Left lung (tissue), 14 donors: ENCODE measurements at places on chromosomes 13 and 19.

DNA sequence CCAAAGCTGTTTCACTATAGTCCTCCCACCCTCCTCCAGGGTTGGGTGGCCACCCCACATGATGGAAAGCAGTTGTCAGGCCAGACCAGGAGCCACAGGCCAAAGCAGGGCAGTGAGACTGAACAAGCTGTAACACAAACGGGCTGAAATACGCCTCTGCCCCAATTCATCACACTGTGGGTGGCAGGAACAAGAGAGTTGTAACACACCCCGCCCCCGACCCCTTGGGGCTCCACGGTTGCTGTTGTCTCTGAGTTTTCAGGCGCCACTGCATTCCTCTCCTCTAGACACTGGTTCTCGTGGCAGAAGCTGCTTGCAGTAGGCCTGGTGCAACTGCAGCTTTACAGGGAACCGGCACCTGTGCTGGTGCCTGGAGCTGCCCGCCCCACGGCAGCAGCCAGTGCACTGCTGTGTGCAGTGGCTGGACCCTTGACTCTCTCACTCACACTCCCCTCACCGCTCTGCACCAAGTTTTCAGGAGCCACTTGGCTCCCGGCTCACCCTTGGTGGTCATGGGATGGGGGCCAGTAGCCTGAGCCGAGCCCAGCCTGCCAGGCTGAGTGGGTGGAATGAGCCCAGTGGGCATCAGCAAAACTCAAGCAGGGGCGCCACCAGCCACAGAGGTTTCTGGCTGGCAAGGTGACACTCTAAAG lies 1314.5 kb upstream of the MIR17HG start:
- H3K36me3 ChIP-seq = no peaks in the 10 kb centered on the region
- DNase-seq = no peak
- H3K4me1 ChIP-seq = no peaks in the 10 kb centered on the region
- H3K4me3 ChIP-seq = no peak overlapping the region

GRCh38 chr13:31880851-31881494 lies 141.6 kb downstream of the RXFP2 start:
- H3K36me3 ChIP-seq = no peaks in the 10 kb centered on the region
- H3K27ac ChIP-seq = no peak overlapping the region
- no peak overlapping the region for H3K4me3 ChIP-seq
- no peaks in the 10 kb centered on the region for H3K27me3 ChIP-seq
- no peaks in the 10 kb centered on the region for H3K4me1 ChIP-seq

- H3K36me3 ChIP-seq = no peaks in the 10 kb centered on the region
- H3K4me3 ChIP-seq = peak within 1 kb of the TSS; percentile 35
- peaks cover 15% of the 10 kb centered on the region for H3K4me1 ChIP-seq
- DNase-seq = peak; percentile 87
- peak within 1 kb of the TSS; percentile 63 for H3K27ac ChIP-seq
Observed at GRCh38 chr13:46211483-46212351, at the start of gene LRRC63. Gene LRRC63 (plus strand): TSS chr13:46211928. CDS start chr13:46213035, 1,107 bp downstream.

DNA sequence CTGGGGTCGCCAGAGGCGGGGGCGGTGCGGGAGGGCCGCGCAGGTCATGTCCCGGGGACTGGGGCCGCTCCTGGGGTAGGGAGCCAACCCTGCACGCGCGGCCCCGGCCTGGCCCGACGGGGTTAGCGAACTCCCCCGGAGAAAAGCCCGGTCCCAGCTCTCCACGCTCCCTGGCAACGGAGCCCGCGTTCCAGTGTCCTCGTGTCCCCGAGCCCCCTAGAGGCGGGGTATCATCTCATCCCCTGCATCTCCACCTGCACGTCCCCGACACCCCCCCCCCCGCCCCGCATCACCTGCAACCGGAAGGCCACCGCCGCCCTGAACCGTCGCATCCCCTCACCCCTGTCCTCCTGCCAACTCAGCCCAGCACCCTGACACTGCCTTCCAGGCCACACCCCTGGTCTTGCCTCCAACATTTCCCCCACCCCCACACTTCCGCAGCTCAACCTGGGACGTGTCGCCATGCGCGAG lies 2.7 kb downstream of the WDR88 start:
- H3K4me1 ChIP-seq = no peaks in the 10 kb centered on the region
- H3K4me3 ChIP-seq = no peak overlapping the region
- H3K36me3 ChIP-seq = no peaks in the 10 kb centered on the region
- DNase-seq = no peak
- peaks cover 46% of the 10 kb centered on the region for H3K27me3 ChIP-seq

- H3K4me3 ChIP-seq = no peak overlapping the region
- H3K27me3 ChIP-seq = no peaks in the 10 kb centered on the region
- no peaks in the 10 kb centered on the region for H3K36me3 ChIP-seq
- no peak overlapping the region for H3K27ac ChIP-seq
- DNase-seq = no peak
Observed at GRCh38 chr13:35028338-35028867, 86.3 kb downstream of the NBEA start.

GRCh38 chr13:47421525-47421924 lies 524.7 kb upstream of the HTR2A start:
- no peaks in the 10 kb centered on the region for H3K36me3 ChIP-seq
- no peak for DNase-seq
- no peak overlapping the region for H3K4me3 ChIP-seq
- H3K27ac ChIP-seq = no peak overlapping the region
- H3K4me1 ChIP-seq = no peaks in the 10 kb centered on the region
- no peaks in the 10 kb centered on the region for H3K27me3 ChIP-seq

- peaks cover 19% of the 10 kb centered on the region for H3K27me3 ChIP-seq
- no peak overlapping the region for H3K4me3 ChIP-seq
- DNase-seq = no peak
- no peak overlapping the region for H3K27ac ChIP-seq
Observed at GRCh38 chr19:50458396-50459066, 17.8 kb upstream of the EMC10 start.

DNA sequence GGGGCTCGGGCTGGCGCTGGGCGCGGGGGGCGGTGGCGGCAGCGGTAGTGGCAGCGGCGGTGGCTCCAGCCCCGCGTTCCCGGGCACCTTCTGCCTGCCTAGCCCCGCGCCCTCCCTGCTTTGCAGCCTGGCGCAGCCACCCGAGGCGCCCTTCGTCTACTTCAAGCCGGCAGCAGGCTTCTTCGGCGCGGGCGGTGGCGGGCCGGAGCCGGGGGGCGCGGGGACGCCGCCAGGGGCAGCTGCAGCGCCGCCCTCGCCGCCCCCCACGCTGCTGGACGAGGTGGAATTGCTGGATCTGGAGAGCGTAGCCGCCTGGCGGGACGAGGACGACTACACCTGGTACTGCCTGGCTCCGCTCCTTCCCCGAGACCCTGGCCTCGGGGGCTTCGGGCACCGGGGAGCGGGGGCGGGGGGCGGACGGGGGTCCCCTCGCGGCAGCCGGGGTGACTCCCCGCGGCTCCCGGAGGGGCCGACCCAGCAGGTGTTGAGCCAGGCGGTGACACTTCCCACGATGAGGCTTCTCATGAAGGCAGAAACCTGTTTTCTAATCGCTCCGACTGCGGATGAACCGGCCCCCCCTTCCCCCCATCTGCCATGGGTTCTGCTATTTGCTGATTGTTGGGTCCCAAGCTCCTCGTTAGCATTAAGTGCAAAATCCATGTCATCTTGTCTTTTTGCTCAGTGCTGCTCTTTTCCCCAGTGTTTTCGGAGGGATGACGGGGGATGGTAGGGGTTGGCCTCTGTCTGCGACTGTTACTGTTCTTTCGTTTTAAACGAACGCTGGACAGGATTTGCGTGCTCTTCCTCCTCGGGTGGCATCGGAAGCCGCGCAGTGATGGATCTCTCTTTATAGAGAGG lies 943 bp downstream of the SLAIN1 start:
- peak; percentile 36 for DNase-seq
- no peaks in the 10 kb centered on the region for H3K36me3 ChIP-seq
- H3K4me1 ChIP-seq = peaks cover 30% of the 10 kb centered on the region
- peak overlapping the region; percentile 72 for H3K4me3 ChIP-seq
- peaks cover 8% of the 10 kb centered on the region for H3K27me3 ChIP-seq

DNA sequence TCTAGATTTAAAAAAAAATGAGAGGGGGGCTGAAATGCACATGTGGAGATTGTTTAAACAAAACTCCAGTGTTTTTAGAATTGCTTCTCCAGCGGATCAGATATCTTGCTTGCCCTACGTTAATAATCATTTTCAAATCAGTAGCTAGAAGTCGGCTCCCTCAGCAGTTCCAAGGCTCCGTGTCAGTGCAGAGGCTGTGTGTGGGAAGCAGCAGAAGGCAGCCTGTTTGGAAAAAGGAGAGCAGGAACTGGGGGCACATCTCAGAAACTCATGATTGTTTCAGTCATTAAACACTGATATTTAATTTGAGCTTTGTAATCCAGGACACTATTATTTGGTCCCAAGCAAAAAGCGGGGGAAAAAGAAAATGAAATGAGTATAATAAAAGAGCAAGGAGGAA lies 50.9 kb downstream of the SOX21 start:
- H3K4me3 ChIP-seq = no peak overlapping the region
- no peaks in the 10 kb centered on the region for H3K36me3 ChIP-seq
- H3K4me1 ChIP-seq = no peaks in the 10 kb centered on the region
- peaks cover 44% of the 10 kb centered on the region for H3K27me3 ChIP-seq
- no peak for DNase-seq
- H3K27ac ChIP-seq = no peak overlapping the region

DNA sequence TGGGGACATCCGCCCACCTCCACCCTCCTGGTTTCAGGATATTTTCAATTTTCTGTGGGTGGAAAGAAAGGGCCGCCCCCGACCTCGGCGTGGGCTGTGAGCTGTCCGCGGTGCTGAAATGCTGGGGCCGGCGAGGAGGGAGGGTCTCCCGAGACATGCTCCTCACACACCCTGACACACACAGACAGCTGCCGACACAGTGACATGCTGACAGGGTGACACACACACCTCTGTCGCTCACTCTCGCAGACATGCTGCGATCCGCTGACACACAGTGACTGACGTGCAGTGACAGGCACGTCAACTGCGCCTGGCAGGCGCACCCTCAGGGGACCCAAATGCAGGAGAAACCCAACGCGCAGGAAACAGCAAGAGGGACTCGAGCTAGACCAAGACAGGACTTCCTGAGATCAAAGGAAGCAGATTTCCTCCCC lies 25.1 kb upstream of the MEIS3 start:
- H3K27ac ChIP-seq = no peak overlapping the region
- no peak for DNase-seq
- H3K36me3 ChIP-seq = no peaks in the 10 kb centered on the region
- peaks cover 89% of the 10 kb centered on the region for H3K27me3 ChIP-seq
- peaks cover 24% of the 10 kb centered on the region for H3K4me1 ChIP-seq
- no peak overlapping the region for H3K4me3 ChIP-seq

DNA sequence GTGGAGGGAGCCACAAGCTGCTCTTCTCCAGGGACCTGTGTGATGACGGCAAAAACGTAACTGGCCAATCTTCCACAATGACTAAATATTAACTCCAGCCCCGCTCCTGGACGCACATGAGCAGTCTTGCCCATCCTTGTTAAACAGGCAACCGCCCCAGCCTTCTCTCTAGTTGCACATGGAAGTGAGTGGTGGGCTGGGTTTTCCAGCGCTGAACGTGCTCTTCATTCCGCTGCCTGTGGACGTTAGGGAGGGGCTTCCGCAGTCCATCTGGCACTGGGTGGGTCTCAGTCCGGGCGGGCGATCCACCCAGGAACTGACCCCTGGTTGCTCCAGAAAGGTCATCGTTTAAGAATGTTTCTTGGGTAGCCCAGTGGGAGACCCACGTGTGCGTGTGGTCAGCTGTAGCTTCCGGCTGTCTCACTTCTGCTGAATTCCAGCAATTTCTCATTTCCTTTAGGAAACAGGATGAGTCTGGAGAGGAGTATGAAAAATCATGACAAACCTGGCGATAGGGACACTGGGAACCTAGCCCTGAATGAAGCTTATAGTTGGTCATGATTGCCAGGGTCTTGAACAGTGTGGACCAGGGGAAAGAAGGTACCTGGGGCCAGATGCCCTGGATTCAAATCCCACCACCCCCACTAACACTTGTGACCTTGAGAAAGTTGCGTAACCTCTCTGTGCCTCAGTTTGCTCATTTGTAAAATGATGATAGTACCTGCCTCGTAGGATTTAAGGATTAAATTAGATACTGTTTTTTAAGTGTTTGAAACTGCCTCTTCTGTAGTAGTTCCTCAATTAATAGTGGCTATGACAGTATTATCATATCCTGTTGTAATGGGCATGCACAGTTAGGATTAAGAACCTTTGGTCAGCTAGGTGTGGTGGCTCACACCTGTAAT lies 92.6 kb downstream of the SIPA1L3 start:
- H3K27me3 ChIP-seq = no peaks in the 10 kb centered on the region
- no peak for DNase-seq
- peak overlapping the region; percentile 3 for H3K27ac ChIP-seq
- peaks cover 12% of the 10 kb centered on the region for H3K4me1 ChIP-seq
- no peak overlapping the region for H3K4me3 ChIP-seq
- no peaks in the 10 kb centered on the region for H3K36me3 ChIP-seq

GRCh38 chr13:28626266-28626665 lies 32.7 kb upstream of the POMP start:
- no peaks in the 10 kb centered on the region for H3K4me1 ChIP-seq
- no peaks in the 10 kb centered on the region for H3K27me3 ChIP-seq
- H3K4me3 ChIP-seq = no peak overlapping the region
- DNase-seq = no peak

DNA sequence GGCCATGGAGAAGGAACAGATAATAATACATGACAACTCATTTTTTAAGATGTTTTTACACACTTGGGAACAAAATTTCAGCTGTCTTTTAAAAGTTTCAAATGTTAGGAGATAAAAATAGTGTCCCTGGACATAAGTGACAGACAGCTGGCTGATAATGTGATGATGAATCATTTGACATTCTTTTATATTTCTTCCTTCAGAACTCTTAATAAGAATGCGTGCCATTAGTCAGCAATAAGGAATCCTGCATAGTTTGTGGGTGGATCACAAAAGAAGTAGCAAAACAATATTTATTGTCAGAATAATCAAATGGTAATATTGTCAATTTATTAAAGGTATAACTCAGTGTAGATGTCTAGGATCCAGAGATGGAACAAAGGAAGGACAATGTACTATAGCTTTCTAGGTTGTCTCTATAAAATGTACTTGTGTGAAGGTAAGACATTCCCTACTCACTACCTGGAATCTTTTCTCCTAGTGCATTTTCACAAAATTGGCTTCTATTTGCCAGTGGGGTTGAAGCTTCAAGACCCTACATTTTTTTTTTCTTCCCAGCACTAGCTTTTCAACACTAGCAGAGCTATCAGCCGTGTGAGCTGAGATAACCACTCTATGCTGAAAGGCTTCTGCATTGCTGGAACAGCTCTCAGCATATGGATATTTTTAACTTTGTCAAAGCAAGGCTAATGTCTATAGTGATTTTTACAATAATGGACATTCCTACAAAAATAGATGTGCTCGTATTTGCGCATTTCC lies 175.6 kb upstream of the SLITRK6 start:
- no peak overlapping the region for H3K4me3 ChIP-seq
- no peak overlapping the region for H3K27ac ChIP-seq
- H3K27me3 ChIP-seq = no peaks in the 10 kb centered on the region
- H3K4me1 ChIP-seq = no peaks in the 10 kb centered on the region
- DNase-seq = no peak
